ENCODE measurements at places on chromosomes 7 and 10. TPM values are rescaled to one million over a fixed set of nuclear protein-coding genes. Genes with fewer than 3 reads are reported as not detected.

Gene SEM1
- total RNA-seq: 27.3 TPM

Gene SLC26A3
- total RNA-seq: not detected

Gene SSC4D
- total RNA-seq: 1.2 TPM

Gene NPY
- total RNA-seq: not detected

Gene TUBB8
- total RNA-seq: not detected

Gene GHRHR
- total RNA-seq: not detected

Gene OTUD1
- 6.4 TPM for total RNA-seq

Gene RADIL
- not detected for total RNA-seq

Gene AQP1
- 14.2 TPM for total RNA-seq

Gene MYL7
- not detected for total RNA-seq

Gene PRKRIP1
- total RNA-seq: 7.3 TPM

Gene A1CF
- 204 TPM for total RNA-seq

Gene TSPAN33
- total RNA-seq: 26.7 TPM

Gene NCF1
- 0.37 TPM for total RNA-seq

Gene ZPBP
- not detected for total RNA-seq

Gene METTL27
- 1.4 TPM for total RNA-seq

All from right lobe of liver (tissue), 6 donors.